ENCODE measurements at places on chromosomes 6 and 20. TPM values are rescaled to one million over a fixed set of nuclear protein-coding genes. Genes with fewer than 3 reads are reported as not detected.

GRCh38 chr6:69792292-69792691 lies 4.5 kb downstream of the LMBRD1 start:
- no peak for DNase-seq

DNA sequence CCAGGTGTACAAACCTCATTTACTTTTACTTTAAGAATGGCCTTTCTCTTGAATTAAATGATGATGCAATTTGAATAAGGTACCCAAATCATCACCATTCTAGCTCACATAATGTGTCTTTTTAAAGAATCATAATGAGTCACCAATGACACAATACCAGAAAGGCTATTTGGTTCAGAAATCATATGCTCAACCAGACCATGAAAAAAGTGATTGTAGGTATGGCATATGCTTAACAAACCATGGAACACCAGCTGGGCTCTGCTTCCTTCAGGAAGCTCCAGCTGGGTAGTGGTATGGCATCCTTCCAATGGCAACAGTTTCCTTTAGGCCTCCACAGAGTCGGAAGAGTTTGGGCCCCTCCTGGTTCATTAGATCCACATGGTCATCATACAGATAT lies 128.2 kb downstream of the FRK start:
- DNase-seq = no peak

DNA sequence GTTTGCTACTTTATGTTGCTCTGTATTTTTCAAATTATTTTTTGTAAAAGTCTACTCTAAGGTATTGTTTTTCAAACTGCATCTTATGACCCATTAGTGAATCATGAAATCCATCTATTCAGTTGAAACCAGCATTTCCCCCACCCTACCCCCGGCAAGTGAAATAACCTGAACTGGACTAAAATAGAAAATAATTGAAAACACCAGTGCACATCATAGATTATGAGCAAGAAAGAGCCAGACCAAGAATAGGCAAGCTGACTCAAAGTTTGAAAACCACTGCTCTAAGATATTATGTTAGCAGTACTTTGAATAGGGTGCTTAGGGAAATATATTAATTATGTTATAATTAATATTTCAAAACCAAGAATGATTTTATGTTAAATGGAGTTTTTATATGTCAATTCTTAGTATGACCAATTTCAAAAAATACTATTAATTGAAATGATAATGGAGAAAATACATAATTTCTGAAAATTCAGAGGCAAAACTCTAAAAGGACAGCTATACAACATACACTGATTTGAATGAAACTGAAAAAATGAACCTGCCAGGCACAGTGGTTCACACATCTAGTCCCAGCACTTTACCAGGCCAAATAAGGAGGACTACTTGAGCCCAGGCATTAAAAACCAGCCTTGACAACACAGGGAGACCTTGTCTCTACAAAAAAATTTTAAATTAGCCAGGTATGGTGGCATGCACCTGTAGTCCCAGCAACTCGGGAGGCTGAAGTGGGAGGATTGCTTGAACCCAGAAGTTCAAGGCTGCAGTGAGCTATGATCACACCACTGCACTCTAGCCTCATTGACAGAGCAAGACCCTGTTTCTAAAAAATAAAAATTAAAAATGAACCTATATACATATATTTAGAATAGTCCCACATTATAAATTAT lies 112.0 kb downstream of the CDK19 start:
- peak; percentile 32 for DNase-seq

DNA sequence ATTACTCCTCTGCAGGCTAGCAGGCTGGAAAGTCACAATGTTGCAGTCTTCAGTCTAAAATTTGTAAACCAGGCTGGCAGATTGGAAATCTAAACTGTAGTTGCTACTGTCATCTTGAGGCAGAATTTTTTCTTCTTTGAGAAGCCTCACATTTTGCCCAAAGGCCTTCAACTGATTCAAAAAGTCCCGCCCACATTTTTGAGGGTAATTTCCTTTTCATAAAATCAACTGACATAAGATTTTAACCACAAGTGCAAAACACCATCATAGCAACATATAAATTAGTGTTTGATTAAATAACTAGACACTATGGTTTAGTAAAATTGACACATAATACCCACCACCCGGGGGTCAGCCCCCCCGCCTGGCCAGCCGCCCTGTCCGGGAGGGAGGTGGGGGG lies 28.4 kb downstream of the HLA-C start:
- DNase-seq = no peak

DNA sequence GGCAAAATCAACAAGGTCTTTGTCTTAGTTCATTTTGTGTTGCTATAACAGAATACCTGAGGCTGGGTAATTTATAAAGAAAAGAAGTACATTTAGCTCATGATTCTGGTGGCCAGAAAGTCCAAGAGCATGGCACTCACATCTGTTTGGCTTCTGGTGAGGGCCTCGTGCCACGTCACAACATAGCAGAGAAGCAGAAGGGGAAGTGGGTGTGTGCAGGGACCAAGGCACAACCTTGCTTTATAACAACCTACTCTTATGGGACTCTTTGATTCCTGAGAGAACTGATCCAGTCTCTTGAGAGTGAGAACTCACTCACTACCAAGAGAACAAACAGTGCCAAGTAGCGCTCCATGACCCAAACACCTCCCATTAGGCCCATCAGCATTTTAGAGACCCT lies 25.4 kb downstream of the GABRR2 start:
- DNase-seq = no peak

DNA sequence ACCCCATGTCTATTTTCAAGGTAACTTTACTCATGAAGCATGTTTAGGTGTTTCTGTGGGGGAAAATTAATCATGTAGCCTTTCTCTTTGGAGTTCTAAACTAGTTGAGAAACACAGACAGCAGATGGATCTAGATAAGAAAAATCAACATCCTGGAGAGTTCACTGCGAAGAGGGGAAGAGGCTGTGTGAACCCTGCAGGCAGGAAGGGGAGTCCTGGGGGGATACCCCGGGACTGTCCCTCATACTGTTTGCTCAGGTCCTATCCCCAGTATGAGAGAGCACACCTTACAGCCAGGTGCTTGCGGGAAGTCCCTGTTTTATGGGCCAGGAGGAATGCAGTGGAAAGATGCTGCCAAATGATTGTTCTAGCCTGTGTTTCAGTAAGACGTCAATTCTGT lies 32.7 kb downstream of the CHMP4B start:
- no peak for DNase-seq

DNA sequence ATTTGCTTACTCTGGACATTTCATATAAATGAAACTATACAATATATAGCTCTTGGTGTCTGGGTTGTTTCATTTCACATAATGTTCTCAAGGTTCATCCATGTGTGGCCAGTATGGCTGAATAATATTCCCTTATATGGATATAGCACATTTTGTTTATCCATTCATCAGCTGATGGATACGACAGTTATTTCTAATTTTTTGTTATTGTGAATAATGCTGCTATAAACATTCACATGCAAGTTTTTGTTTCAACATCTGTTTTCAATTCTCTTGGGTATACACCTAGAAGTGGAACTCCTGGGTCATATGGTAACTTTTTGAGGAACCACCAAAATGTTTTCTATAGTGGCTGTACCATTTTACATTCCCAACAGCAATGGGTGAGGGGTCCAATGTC lies 101.1 kb downstream of the CDK19 start:
- DNase-seq = peak; percentile 81

TOP1 gene
- 14.7 TPM for polyA plus RNA-seq

THBS2 gene
- 97.3 TPM for polyA plus RNA-seq

BNIP5 gene
- not detected for polyA plus RNA-seq

ZNF831 gene
- polyA plus RNA-seq = not detected
